Activated naive CD4-positive, alpha-beta T cell treated with anti-CD3 and anti-CD28 coated beads, Interleukin-2, amount 50 U/mL, for 72 hours (primary cell): ENCODE measurements at places on chromosomes 4 and X.

- DNase-seq, result no peak
Observed at GRCh38 chrX:34901761-34902160, 40.8 kb upstream of the FAM47B start.

GRCh38 chr4:27790911-27791310, 930.3 kb downstream of the STIM2 start:
- DNase-seq, result no peak

GRCh38 chr4:173511787-173512361, 18.2 kb downstream of the HAND2 start:
- DNase-seq, result no peak

GRCh38 chr4:74433043-74433442, 11.9 kb upstream of the AREG start:
- DNase-seq, result no peak
